Hepatic stellate cell (primary cell): ENCODE measurements at places on chromosomes 6 and 20.
A peak's percentile ranks its signal among the peaks of the same experiment; 100 is the strongest.

DNA sequence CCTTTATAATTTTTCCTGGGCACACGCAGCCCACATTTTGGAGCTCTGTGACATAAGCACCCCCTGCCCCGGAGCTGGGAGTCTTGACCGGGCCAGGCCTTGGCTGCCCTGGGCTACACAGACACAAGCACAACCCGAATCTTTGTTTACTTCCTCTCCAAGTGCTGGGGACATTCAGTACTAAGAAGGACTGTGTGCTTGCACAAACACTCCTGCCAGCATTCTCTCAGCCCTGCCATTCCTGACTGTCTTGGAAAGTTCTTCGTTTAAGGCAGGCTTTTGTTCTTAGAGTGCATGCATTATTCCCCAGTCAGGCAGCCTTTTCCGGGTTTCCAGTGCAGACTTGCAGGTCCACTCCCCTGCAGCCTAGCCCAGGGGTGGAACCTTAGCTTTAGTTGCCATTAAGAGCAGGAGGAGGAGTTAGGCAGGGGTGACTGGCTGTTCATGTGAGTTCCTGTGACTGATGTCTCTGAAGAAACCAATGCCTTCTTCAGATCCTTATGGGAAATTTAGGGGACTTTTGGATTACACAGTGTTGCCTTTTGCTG is 28.6 kb downstream of the FOXO3 start:
- no peak for DNase-seq

- DNase-seq = no peak
These were observed 7.2 kb upstream of the IPCEF1 start for GRCh38 chr6:154363821-154364220.

DNA sequence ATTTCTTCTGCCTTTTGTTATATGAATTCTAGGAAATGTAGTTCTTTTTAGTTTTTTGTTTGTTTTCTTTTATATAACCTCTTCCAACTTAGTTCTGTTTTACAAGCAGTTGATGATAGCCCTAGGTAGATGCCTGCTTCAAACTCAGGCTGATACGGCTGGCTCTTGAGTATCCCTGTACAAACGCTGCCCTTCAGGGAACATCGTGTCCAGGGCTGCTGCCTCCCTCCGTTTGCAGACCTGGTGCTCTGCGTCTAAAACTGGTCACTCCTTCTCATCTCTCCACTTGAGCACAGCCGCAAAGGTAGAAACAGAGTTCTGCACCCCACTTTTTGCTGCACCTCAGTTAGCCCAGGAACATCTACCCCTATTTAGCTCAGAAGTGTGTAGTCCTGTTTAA is 310.1 kb downstream of the PRL start:
- DNase-seq = no peak

DNA sequence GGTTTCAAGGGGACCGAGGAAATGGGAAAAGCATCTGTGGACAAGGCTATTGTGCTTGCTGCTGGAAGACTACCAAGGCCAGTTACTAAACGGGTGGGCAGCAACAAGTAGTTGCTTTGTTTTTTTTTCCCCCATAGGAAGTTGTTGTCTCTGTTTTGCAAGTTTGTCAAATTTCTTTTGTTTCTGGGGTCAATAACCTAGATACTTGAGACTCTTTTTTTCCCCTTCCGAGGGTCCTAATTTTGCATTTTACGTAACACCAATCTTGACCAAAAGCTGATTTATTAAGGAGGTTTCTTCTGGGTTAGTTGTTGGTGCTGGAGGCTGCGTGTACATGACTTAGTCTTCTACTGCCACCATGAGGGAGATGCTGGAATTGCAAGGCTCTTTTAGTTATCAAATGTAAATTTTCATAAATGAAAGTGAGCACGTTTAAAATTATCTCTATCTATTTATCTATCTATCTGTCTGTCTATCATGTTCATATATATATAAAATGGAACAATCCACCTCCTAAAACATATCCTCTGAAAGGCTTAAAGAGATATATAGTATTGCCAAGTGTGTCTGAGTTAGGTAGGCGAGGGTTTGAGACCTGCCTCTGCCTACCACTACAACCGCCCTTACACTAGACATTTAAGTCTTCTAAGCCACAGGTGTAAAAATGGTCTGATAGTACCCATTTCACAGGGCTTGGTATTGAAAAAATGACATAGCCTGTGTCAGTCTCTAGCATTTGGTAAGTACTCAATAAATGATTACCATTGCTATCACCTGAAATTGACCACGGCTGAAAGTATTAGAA is 60.2 kb downstream of the GCLC start:
- DNase-seq = no peak

GRCh38 chr20:60851826-60852704 is 400.0 kb upstream of the CDH4 start:
- DNase-seq = no peak

DNA sequence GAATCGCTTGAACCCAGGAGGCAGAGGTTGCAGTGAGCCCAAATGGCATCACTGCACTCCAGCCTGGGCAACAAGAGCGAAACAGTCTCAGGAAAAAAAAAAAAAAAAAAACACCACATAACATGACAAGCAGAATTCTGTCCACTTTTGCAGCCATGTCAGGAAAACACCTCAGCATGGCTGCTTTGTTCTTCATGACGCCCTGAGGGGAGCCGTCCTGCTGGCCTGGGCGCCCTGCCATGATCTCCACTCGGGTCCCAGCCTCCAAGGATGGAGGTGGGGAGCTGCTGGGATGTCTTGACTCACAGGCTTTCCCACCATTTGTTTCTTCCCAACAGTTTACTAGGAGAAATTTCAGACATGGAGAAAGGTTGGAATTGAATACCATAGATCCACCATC is 42.2 kb downstream of the SNX9 start:
- no peak for DNase-seq

- no peak for DNase-seq
These were observed 473.9 kb downstream of the COL12A1 start for GRCh38 chr6:74731931-74732330.

- DNase-seq = peak; percentile 65
These were observed 67.2 kb downstream of the RPP40 start for GRCh38 chr6:4936681-4937041.

DNA sequence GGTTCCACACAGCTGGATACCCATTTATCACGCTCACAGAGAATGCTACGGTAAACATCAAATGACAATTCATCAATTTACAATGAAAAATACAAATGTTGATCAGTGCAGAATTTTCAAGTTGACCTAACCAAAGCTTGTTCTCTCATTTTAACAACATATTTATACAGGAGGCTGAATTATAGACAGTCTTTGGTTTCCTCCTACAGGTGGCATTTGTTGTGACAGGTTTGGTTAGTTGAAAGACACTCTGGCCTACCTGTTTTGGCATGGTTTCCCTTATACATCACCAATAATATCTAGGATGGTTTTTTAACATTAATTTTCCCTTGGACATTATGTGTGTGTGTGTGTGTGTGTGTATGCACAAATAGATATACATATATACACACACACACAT is 642.5 kb upstream of the MMS22L start:
- DNase-seq = no peak

DNA sequence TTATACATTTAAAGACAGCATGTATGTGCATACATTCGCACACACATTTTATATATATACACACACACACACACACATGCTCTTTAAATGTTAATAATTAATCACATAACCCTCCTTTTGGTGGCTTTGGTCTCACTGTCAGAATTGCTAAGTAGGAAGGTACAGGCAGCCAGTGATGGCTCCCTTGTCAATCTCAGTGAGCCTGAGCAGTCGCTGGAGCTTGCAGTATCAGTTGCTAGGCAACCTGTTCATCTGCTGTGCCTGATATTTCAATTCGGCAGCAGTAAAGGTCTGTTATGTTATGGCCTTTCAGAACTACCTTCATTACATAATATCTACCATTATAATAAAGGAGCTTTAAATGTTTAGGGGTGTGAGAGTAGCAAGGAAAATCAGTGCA is 374.3 kb downstream of the LMBRD1 start:
- DNase-seq = no peak

DNA sequence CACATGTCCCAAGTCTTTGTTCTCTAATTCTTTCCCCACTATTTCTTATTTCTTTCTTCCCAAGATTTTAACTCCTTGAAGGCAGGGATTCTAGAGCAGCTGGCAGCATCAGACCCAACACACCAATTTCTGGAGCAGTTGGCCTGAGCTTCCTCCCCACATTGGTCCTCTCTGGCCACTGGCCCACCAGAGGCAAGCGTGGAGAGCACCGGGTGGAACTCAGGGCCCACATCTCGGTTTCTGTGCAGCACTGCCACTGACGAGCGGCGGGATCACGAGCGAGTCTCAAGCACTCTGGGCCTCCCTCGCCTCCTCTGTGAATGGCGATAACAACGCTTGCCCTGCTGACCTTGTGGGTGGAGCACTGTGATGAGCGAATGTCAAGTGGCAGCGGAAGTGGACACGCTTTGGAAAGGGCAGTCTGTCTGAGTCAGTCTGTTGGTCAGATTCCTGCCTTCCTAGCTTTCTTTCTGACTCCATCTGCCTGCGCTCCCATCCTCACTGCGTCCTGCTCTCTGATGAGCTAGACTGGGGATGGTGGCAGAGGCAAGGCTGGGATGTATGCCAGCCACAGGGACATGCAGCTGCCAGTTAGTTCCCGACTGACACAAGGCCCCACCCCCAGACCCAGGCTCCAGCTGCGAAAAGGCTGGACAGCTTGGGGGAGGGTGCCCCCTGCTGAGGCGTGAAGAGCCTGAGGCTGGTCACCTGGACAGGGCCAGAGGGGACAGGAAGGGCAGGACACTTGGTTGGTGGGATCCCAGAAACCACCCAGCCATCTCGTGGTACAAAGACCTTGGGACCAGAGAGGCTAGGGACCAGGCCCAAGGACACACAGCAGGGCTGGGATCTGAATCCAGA is 4.5 kb upstream of the SPDEF start:
- peak; percentile 53 for DNase-seq

DNA sequence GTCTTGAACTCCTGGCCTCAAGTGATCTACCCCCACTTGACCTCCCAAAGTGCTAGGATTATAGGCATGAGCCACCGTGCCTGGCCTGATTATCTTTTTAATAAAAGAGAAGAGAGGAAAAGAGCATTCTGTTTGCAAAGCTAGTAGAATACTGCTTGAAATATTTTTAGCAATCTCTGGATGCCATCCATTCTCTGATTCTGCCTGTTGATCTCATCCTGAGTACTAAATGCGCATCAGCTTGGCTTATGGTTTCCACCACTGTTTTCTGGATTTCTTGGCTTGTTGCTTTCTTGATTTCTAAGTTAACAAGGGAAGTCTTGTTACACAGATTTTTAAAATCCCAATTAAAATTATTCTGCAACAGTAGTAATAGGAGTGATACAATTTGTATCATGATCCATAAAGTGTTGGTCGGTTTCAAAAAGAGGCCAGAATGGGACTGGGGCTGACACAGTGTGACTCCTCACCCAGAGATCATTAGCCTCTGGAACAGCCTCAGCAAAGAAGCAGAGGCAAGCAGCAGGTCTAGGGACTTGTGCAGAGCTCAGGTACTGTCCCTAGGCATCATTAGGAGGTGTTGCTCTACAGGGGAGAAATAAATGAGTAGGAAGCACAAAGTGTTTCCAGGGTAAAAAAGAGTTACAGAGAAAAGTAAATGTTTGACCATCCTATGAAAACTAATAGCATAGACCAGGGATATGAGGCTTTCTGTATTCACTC is 17.8 kb upstream of the SLC16A10 start:
- DNase-seq = no peak

GRCh38 chr6:3363296-3364025 is 93.4 kb downstream of the SLC22A23 start:
- DNase-seq = no peak

DNA sequence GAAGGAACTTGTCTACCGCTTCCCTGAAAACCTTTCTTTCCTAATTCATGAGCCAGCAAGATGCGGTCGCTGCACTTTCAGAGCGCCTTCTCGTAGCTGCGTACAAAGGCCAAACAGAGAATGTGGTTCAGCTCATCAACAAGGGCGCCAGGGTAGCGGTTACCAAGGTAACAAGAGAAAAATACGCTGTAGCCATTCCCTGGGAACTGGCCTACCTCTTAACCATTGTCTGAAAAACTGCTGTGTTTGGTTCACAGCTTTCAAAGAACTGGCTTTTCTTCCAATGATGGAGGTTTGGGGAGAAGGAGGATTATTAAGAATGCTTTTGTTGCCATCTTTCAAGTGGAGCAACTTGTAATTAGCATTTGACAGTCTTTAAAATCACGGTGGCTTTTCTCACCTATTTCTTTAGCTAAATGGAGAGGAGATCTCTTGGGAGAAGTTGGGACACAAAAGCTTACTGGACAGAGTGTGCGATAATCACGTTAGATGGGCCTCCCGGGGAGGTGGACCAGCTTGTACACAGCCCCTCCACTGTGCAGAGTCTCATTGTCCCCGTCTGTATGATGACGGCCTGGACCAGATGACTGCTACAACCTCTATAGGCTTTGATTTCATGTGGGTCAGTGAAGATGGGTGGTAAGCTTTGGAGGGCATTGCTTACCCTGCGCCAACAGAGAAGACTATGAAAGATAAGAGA is 71.5 kb downstream of the LYRM2 start:
- DNase-seq = no peak

DNA sequence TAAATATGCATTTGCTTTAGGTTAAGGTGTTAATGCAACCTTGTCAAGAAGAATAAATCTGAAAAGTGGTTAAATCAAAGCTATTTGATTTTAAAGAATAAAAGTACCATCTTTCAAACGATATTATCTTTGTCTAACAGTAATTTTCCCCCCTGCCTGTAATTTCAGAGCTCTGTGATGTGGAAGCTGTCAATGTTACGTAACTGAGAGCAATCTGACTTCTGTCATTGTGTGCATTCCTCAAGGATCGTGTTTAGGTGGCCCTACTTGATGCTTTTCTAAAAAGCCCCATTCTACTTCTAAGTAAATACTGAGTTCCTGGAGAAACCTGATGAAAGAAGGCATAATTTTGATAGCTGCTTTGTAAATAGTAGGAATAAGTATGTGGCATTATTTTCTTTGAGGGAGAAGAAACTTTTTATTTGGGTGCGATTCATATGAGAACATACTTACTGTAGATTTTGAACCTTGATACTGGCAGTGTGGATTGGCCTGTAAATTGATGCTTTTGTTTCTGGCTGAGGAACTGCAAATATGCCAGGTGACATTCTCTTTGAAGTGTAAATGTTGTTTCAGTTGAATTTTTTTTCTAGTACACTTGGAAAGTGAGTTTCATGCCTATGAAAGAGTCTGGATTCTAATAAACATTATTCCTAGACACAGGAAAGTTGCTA is 529.6 kb upstream of the FLRT3 start:
- no peak for DNase-seq

- no peak for DNase-seq
These were observed 54.8 kb upstream of the POU3F2 start for GRCh38 chr6:98779618-98780017.

GRCh38 chr6:148436466-148436865 is 93.8 kb downstream of the SASH1 start:
- no peak for DNase-seq

GRCh38 chr6:84681693-84682326 is 82.6 kb downstream of the TBX18 start:
- DNase-seq = no peak
